ENCODE measurements at places on chromosomes 4 and X.

DNA sequence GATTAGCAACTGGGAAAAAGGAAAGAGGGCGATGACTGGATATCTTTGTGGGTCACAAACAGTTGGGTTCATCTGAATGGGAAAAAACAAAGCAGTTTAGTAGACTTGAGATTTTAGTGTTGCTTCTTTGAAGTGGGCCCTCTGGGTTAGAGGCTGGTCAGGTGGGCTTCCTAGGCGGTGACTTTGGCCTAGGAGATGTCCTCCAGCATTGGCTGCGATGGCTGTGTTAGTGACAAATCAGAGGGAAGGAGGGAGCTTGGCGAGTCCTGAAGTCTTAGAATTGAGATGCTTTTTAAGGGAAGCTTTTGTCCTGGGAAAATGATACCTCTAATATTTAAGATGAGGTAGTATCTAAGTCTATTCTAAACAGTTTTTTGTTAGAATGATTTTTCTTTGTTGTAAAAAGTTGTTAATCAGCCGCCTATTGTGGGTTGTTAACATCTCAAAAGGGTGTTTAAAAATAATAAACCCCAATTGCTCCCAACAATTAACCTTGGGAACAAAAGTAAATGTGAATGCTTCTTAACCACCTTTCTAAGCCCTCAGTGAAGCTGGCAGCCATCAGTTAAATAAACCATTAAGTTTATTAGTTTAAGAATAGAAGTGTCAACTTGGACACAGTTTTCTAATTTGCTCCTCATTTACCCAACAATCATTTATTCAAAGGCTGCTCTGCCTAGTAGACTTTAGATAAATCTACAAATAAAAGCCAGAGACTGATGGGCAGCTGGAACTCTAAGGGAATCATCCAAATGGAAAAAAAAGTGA is 31.7 kb downstream of the DLG3 start:
- DNase-seq = no peak

DNA sequence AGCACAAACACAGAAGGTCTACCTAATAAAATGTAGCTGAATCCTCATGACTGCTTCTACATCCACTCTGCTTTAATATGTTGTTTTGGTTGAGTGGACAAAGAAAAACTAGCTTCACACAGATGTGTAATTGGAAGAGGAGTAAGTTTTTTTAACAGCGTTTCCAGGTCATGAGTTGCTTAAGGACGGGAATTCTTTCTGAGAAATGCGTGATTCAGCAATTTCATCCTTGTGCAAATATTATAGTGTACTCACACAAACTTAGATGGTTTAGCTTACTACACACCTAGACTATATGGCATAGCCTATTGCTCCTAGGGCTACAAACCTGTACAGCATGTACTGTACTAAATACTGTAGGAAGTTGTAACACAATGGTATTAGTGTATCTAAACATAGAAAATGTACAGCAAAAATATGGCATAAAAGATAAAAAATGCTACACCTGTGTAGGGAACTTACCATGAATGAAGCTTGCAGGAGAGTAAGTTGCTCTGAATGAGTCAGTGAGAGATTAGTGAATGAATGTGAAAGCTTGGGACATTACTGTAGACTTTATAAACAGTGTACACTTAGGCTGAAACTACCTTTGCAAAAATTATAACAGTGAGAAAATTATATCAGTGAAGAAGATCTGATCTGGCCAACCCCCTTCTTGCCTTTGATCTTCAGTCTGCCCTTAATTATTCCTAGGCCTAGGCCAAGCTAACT is 70.8 kb upstream of the IL15 start:
- DNase-seq = no peak

DNA sequence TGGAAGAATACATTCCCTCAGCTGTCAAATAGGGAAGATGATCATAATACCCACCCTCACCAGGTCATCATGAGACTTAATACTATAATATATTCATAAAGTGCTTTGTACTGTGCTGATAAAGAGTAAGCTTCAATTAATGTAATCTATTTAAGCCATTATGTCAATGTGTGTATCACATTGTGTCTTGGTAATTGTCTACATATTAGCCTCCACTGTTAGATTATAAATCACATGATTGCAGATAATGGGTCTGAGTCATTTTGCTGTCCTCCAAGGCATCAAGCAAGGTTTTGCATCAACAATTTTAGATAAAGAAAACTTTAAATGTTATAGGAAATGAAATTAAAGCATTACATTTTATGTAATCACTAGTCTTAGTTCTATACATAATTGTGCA is 45.2 kb upstream of the CEP135 start:
- no peak for DNase-seq

DNA sequence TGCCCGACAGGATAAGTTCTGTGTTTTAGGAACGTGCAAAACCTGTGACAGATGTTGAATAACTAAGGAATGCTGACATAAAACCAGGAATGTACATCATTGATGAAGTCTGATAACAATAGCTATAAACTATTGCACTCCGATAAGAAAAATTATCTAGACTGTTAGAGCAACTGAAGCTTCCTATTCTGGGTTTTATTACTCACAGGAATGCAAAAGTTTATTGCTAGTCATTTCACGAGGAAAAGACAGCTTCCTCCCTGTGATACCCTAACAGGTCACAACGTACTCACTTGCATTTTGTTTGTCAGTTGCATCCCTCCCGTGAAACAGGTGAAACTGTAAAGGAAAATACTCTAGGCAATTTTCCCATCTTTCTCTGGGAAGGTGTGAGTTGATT is 65.9 kb downstream of the CLDN22 start:
- no peak for DNase-seq

DNA sequence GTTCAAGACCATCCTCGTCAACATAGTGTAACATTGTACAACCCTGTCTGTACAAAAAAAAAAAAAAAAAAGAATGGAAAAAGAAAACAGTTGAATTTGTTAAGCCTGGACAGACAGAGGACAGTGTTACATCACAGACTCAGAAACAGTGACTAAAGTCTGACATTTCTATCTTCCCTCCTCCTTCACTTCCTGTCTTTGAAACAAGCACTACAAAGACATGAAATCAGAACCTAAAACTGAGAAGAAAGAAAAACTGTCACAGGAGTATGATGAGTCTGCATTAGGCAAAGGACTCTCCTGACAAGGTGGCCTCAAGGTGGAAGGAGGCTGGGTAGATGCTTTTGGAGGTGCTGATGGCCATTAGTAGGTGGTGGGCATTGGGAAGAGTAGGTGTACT is 126.7 kb downstream of the RBM47 start:
- no peak for DNase-seq

DNA sequence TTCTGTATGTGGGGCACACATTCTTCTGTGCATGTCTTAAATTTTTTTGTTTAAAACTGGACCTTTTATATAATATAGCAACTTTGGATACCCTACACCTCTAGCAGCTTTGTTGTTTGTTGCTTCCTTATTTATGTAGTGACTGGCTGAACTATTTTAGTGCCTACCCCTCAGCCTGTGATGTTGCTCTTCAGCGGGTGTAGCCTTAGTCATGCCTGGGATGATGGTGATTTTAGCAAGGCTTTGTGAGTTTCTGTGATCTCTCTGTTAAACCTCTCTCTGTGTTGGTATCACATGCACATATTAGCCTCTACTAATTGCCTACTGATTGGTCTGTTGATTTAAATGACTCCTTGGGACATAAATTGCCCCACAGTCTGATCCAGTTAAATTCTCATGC is 22.8 kb downstream of the USP9X start:
- no peak for DNase-seq

- DNase-seq = no peak
Measured at GRCh38 chr4:108092288-108092687, 76.4 kb downstream of the LEF1 start.

DNA sequence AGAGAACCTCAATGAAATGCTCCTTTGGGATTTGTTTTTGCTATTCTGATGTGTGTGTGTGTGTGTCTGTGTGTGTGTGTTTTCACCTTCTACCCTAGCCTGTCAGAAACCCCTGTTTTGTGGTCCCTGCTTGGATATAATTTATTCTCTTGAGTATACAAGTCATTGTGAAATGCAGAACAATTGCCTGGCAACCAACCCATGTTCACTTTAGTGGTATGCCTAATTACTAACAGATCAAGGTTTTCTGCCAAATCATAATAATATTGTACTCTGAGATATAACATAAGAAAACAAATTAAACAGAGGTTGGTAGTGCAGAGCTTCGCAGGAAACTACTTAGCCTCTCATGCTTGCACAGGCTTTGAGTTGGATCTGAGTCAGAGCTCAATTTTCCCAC is 7.0 kb upstream of the TET2 start:
- no peak for DNase-seq

GRCh38 chr4:108446556-108446955 is 173.8 kb upstream of the RPL34 start:
- DNase-seq = no peak

DNA sequence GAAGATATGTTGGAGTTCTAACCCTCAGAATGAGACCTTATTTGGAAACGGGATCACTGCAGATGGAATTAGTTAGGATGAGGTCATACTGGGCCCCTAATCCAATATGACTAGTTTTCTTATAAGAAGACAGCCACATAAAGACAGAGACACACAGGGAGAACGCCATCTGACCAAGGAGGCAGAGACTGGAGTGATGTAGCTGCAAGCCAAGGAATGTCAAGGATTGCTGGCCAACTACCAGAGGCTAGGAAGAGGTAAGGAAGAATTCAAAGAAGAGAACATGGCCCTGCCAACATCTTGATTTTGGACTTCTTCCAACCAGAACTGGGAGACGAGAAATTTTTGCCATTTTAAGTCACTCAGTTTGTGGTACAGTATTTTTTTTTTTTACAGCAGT is 152.8 kb upstream of the DIPK2B start:
- DNase-seq = no peak

GRCh38 chrX:48509245-48509590 is 426 bp downstream of the PORCN start:
- DNase-seq = no peak

- DNase-seq = no peak
Measured at GRCh38 chrX:8815460-8816065, 14.4 kb upstream of the FAM9A start.

GRCh38 chr4:166045457-166045856 is 172.4 kb downstream of the TLL1 start:
- DNase-seq = no peak

DNA sequence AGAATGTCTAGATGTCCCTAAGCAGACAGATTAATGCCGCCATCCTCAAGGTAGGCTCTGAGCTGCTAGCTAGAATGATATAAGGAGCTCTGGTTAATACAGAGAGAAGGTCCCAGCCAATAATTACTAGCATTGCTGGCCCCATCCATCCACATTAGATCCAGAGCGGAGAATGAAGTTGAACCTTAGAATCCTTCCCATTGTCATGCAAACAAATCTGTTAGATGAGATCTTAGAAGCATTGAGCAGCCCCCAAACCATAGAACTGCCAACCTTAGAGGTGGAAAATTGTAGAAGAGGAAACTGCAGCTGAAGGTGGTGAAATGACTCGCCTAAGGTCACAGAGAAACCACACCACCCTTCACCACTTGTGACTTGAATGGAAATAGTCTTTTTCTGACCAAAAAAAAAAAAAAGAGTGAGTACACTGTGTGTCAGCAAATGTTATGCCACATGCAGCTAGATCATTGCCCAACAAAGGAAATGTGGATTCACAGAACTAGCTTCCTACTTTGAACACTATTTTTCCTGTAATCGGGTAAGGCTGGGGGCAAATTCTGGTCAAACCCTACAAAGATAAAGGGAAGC is 162.1 kb downstream of the SMIM20 start:
- no peak for DNase-seq

DNA sequence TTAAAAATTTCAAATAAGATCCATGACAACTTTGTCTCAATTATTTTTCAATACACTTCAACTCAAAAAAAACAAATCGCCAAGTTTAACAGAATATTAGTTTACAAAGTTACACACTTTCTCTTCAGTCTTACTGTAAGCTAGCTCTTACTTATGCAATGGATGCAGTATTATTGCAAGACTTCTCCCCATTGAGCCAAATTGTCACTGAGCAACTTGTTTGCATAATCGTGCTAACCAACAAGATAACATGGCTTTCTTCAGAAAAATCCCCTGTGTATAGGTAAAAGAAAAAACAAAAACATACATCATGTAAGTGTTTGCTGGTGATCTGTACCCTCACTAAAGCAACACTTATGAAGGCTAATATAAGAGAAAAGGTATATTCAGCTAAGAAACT is 18.9 kb downstream of the DNAJB14 start:
- DNase-seq = no peak

DNA sequence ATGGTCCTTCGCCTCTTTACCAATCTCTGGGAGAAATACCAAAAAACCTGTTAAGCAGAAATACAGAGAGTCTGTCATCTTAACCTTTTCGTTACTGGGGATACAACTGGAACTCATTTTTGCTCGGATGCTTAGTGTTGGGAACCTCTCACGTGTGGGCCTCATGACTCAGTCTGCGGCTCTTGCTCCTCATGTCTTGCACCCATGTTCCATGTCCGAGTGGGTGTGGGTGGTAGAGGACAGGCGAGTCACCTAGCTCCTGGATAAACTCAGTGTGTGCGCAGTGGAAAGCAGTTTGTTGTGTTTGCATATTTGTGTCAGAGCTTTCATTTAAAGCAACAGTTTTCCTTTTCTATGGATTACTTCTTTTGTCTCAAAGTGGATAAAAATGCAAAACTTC is 70.6 kb downstream of the TNIP2 start:
- DNase-seq = no peak

- DNase-seq = no peak
Measured at GRCh38 chr4:11138964-11139363, 289.7 kb downstream of the HS3ST1 start.

DNA sequence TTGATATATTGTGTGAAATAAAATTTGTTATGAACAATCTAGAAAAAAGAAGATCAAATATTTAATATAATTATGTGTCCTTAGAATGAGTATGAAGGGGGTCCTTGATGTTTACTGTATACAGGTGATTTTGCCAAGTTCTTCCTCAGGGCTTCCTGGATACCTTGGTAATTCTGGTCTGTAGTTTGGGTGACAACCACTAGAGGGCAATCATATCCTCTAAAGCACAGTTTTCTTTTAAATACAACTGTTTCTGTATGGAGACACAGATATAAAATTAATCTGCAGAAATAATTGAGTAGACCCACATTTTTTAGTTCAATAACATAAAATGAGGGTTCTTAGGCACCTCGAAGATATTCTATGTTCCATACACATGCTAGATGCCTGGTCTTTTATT is 157.7 kb downstream of the SPANXN1 start:
- DNase-seq = no peak

- no peak for DNase-seq
Measured at GRCh38 chr4:168199260-168199957, 107.1 kb downstream of the ANXA10 start.

Data from activated B cell treated with CpG ODN at 0.5 μM for 24 hours (primary cell).